Activated T-cell treated with anti-CD3 and anti-CD28 coated beads for 1 hour (primary cell): ENCODE measurements at places on chromosomes 11 and 22.

GRCh38 chr11:96126917-96127595 is 203.1 kb upstream of the MTMR2 start:
- no peak for DNase-seq

DNA sequence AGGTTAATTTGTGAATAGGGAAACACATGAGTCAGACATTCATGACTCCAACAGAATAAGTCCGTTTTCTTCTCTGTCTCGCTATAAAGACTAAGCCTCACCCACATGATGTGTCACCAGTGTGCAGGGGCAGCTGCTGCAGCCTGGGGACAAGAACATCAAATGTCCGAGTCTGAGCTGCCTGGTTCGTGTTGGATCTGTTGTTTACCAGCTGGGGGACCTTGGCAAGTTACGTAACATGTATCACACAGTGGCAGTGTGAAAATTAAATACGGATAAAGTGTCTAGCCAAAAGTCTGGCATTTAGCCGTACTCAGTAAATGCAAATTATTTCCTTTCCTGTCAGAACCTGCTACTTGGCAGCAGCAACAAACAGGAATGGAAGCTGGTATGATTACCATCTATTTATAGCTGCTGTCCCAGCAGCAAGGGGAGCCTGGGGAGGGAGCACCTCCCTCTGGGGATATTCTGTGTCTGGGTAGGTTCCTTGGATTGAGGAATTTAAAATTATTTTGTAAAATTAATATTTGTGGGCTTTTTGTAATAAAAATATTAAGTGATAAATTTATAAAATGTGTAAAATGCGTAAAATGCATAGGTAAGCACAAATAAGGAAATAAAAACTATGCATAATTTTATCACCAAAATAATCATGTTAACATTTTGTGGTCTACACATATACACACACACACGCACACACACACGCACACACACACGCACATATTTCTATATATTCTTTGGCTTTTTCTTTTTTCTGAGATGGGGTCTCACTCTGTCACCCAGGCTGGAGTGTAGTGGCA is 1.3 kb upstream of the CLDN25 start:
- no peak for DNase-seq

DNA sequence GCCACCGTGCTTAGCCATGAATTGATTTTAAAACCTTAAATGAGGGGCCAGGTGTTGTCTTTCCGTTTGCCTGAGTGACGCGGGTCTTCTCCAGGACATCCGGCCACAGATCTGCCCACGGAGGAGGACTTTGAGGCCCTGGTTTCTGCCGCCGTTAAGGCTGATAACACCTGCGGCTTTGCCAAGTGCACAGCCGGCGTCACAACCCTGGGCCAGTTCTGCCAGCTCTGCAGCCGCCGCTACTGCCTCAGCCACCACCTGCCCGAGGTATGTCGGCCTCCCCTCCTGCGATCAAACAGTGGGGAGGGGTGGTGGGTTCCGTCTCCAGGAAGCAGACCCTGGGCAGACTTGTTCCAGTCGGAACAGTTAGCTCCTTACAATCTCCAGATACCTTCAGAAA is 34.4 kb downstream of the IGHMBP2 start:
- no peak for DNase-seq

DNA sequence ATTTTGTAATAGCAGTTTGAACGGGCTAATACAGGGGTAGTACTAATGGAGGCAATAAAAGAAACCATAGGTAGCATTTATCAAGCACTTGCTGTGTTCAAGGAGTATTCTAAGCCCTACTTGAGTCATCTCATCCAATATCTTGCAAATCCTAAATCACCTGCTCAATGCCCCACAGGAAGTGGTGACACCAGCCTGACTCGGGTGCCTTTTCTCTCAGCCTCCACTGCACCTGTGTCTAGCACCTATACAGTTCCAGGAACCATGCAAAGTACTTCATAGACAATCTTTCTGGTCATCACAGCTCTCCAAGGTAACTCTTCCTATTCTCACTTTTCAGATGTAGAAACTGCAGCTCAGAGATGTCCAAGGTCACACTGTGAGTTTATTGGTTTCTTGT is 98.0 kb downstream of the PRR5L start:
- no peak for DNase-seq

GRCh38 chr11:79535606-79536005 is 94.8 kb upstream of the TENM4 start:
- DNase-seq, result no peak

DNA sequence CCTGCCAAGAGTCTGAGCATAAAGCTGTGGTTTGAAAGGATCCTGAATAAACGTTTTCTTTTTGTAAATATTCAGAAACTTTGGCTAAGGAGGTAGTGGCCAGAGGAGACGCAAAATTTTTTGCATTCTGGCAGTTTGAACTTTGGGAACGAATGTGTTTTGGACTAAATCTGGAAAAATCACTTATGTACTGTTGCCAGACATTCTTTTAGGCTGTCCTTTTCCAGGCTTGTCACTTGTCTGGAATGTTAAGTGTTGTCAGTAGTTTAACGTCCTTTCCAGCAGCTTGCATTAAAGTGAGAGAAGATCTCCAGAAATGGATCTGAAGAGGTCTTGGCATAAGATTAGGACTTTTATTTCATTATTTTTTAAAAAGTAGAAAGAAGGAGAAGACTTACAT is 18.5 kb downstream of the SPECC1L start:
- DNase-seq, result no peak

- no peak for DNase-seq
These were observed 89.3 kb downstream of the ARHGAP42 start for GRCh38 chr11:100776212-100776896.

DNA sequence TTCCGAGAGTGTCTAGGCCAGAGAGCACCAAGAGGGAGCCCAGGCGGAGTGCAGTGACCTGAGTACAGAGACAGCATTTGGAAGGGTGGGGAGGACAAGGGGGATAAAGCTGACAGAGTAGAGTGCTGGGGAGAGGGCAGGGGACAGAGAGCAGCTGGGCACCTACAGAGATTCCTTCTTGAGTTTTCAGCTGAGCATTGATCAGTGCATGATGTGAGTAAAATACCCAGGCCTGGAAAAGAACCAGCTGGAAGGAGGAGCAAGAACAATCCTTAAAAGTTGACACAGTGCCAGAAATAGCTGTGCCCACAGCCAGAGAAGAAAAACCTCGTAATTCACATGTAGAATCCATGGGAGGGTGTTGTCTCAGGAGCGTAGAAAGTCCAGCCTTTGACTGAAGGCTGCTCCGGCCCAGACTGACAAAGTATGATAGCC is 33.9 kb upstream of the PANX2 start:
- DNase-seq, result no peak

DNA sequence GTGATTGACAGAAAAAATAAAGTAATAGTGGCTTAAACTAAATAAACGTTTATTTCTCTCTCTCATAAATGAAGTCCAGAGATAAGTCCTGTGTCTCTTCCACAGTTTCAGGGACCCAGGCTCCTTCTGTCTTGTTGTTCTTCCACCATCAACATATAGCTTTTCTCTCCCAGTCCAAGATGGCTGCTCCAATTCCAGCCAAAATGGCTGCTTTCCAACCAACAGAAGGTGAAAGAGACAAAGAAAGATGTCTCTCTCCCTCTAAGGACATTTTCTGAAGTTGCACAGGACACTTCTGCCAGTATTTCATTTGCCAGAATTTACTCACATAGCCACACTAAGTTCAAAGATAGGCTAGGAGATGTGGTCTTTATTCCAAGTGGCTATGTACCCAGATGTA is 9.4 kb upstream of the PLEKHB1 start:
- DNase-seq, result no peak

DNA sequence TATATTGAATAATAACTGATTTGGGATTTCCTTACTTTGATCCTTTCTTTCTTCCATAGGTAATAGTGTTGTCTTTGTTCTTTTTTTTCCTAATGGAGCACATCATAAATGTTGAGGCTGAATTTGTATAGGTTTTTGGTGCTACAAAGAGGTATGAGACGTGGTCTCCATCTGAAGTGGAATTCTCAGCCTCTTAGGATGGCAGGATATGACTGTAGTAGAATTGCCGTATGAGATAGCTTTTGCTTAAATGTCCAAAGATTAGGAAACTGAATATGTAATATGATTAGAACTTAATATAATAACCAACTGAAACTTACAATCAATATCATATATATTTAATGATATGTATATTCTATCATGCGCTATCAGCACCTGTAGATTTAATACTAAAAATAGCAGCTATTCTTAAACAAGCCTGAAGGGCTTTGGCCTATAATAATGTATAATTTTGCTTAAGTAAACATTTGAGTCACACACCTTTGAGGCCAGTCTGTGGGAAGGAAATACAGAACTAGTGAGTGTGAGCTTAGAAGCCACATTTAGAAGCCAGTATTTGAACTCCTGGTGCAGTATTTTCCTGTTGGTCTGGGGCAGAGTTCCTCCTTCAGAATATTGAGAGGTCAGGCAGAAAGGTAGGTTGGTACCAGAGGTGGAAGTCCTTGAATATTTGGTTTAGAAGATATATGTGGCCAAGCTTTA is 62.6 kb downstream of the SWAP70 start:
- no peak for DNase-seq

DNA sequence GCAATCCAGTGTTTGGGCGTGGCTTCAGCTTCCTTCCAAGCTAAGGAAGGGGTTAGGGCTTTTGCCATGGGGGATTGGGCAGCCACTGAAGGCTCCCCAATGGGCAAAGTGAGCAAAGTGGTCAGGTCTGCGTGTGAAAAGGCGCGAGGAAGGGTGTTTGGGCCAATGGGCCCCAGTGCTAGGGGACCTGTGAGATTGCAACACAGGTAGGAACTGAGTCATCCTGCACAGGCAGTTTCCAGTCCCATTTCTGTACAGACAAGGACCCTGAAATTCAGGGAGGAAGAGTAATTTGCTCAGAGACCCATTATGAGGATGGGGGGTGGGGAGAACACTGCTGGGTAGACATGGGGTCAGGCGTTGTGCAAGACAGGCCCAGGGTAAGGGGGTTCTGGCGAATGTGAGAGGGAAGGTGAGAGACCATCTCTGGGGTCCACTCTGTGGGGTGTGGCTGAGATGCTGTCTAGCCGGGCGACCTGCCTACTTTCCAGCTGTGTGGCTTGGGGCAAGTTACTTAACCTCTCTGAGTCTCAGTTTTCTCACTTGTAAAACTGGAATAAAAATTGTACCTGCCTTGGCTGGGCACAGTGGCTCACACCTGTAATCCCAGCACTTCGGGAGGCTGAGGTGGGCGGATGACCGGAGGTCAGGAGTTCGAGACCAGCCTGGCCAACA is 7.3 kb downstream of the CCDC88B start:
- no peak for DNase-seq

- DNase-seq, result no peak
These were observed 17.2 kb downstream of the SLC25A18 start for GRCh38 chr22:17580441-17581031.

- no peak for DNase-seq
These were observed 244.2 kb downstream of the ETS1 start for GRCh38 chr11:128343135-128343514.

- DNase-seq, result no peak
These were observed 179.8 kb downstream of the NAV2 start for GRCh38 chr11:19892387-19892786.

DNA sequence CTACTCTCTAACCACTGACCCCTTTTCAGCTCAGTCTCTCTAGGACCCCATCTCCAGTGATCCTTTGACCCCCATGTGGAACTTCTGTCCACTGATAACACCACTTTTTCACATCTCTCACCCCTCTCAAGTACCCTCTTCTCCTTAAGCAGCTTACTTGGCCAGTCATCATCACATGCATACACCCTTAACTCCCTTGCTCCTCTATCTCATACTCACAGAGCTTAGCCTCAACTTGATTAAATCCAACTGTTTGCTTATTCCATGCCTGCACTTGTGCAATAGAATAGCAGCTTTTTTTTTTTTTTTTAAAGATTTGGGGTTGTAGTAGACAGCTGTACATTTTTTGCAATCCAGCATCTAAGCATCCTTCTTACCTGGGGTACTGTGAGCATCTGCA is 22.2 kb downstream of the AQP11 start:
- DNase-seq, result no peak

DNA sequence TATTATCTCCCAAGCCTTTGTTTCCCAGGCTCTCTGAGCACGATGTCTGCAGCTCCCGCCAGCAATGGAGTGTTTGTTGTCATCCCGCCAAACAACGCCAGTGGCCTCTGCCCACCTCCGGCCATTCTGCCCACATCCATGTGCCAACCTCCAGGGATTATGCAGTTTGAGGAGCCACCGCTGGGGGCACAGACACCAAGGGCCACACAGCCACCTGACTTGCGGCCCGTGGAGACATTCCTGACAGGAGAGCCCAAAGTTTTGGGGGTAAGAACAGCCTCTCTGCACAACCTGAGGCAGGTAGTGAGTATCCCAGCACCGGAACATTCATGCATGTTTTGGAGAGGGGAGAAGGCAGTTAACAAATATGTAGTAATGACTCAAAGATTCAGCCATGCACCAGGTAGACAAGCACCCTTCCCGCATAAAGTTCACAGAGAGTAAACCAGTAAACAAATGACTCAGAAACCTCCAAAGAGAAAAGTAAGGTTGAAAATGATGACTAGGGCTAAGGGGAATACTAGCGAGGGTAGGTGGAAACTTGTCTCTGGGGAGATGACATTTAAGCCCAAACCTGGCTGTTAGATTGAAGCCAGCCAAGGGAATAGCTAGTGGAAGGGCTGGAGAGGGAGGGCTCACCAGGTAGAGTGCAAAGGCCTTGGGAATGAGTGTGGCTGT is 7.2 kb downstream of the MS4A15 start:
- no peak for DNase-seq

DNA sequence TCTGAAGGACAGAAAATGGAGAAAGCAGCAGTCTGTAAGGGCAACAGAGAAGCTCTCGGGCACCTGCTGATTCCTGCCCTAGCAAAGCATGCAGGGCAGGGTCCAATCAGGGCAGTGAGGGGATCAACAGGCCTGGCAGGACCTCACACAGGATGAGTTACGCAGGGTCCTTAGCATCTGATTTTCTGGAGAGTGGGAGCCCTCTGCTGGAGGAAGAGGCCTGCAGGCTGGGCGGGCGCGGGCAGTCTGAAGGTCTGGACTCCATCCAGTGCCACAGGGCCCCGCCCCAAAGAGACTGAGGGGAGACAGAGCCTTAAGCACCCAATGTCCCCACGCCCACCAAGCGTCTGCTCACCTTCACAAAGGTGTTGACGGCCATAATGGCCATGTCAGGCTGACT is 28.9 kb downstream of the AP1B1 start:
- DNase-seq, result no peak

DNA sequence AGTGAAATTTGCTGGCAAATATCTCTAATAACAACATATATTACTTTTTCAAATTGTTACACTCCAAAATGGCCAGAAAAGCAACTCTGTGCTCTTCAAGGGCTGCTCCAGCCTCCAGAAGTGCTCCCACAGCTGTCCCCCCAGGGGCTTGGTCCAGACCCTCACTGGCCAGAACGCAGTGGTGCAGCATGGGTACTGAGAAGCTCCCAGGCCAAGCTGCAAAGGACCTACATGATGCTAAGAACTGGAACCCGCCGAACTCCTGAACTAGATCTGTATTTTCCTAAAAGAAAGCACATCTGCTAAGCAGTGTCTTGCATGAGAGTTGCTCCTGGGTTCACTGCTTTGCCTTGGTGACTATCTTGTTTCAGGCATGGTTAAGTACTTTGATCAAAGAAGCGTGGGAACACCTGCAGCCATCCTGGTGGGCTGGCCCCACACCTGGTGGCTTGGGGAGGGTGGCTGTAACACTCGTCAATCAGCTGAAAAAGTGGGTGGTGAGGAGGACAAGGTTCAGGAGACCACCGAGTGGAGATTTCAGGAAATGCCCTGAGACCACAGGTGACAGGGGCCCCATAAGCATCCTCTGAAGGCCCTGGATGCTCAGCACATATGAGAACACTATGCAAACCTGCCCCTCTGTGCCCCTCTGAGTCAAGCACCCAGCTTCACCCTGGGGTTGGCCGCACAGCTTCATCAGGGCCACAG is 72.7 kb upstream of the PITPNB start:
- DNase-seq, result no peak
